ENCODE measurements at places on chromosomes 16 and 17.
A peak's percentile ranks its signal among the peaks of the same experiment; 100 is the strongest.

DNA sequence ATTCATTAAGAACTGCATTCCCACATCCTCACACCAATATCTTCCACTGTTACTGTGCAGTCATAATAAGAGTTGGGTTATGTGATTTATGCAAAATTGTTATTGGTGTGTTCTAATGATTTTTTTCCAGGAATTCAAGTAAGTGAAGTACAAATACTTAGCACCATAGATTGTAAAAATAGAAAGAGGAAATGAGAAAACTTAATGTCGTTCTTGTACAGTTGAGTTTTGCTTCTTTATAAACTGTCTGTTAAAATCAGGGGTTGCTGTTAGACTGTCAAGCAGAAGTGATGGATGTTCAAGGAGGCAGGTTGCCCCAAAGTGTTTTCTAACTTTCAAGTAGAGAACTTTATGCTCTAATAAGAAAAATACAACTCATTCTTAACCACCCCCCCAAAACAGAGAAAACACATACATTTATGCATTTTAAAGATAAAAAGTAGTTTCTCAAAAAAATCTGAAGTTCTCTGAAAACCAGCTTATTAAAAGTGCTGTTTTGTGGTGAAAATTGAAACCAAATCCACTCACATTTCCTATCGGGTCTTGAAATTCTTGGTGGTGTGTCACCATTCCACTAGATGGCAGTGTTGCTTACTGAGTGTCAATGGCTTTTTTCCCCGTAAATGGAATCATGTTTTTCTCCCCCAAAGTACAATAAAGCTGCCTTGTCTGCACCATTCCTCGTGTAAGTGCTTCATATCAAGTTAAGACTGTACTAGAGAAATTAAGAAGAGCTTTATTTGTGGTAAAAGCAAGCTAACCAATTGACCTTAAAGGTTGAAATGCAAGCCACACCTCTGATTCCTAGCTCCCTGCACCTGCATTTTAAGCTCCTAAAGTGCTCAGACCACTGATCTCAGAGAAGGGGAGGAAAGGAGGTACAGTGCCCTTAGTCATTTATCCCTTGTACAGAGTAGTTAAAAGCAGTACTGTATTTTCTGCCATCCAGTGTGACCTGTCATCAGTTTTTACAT is 4.7 kb upstream of the IGSF6 start:
- DNase-seq: peak; percentile 43

- peak; percentile 82 for DNase-seq
Measured at GRCh38 chr17:6574687-6575595, 18.6 kb upstream of the PITPNM3 start.

- no peak for DNase-seq
Measured at GRCh38 chr17:67813803-67814180, 11.5 kb upstream of the BPTF start.

GRCh38 chr16:67773099-67773498 is 33.3 kb downstream of the RANBP10 start:
- DNase-seq: no peak

DNA sequence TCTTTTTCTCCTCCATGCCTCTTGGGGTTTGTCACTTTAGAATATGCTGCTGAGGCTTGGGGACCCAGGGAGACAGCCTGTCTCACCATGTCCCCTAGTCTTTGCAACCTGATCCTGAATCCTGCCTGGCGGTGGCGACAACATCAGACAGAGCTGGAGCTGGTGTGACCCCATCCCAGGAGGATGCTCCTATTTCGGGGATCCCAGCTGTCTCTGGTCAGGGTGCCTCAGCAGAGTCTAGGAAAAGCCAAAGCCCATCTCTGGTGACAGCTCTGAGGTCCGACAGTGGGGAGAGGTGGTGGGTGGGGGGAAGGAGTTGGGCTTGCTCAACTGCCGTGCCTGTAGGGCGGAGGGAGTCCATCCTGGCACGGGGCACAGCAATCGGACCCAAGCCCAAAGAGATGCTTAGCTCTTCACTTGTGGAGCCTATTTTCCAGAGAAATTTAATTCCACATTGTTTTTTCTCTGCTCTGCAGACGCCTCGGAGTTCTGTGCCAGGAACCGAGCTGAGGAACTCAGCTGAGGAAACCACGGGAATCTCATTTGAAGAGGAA is 10.3 kb upstream of the TNS4 start:
- no peak for DNase-seq

DNA sequence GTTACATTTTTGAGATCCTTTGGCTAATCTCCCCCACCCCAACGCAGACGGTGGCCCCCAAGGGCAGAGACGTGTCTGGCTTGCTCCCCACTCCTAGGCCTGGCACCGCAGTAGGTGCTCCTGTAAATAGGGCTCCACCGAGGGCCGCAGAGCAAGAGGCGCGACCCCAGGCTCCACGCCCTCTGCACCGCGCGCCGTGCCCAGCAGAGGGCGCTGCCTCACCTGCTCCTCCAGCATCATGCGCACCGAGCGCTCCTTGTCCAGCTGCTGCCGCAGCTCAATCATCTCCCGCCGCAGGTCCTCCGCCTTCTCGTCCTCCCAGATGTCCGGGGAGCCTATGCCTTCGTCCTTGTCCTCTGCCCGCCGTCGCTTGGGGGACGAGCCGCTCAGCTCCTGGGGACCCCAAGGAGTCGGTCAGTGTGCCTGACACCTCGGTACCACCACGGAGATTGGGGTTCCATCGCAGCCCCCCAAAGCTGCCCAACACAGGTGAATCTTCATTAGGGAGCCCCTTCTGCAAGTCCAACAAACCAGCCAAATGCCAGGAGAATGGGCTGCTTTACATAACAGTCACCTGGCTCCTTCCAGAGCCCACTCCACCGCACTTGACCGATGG is 11.2 kb downstream of the TFAP4 start:
- DNase-seq: peak; percentile 57

DNA sequence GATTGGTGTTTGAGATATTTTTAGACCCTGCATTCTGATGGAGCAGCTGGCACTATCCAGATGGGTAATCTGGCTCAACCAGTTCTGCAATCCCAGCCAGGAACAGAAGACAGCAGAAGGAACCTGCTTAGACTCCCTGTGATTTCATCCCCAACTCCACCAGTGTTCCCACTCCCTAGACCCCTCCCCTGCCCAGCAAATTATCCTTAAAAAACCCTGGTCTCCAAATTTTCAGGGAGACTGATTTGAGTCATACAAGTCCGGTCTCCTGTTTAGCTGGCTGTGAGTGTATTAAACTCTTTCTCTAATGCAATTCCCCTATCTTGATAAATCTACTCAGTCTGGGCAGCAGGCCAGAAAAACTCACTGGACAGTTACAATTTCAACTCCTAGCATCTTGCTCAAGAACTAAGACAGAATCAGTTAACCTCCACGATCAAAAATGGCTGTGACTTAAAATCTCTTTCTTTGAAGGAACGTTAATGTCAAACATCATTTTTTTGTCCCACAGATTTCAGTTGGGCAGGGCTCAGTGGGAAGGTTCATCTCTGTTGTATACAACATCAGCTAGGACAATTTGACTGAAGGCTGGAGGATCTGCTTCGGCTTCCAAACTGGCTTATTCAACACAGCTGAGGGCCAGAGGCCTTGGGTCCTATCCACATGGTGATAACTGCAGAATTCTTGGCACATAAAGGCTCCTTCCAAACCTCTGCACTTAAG is 4.9 kb upstream of the RBL2 start:
- DNase-seq: no peak

GRCh38 chr17:62804025-62804424 is 4.1 kb downstream of the MARCHF10 start:
- DNase-seq: no peak

DNA sequence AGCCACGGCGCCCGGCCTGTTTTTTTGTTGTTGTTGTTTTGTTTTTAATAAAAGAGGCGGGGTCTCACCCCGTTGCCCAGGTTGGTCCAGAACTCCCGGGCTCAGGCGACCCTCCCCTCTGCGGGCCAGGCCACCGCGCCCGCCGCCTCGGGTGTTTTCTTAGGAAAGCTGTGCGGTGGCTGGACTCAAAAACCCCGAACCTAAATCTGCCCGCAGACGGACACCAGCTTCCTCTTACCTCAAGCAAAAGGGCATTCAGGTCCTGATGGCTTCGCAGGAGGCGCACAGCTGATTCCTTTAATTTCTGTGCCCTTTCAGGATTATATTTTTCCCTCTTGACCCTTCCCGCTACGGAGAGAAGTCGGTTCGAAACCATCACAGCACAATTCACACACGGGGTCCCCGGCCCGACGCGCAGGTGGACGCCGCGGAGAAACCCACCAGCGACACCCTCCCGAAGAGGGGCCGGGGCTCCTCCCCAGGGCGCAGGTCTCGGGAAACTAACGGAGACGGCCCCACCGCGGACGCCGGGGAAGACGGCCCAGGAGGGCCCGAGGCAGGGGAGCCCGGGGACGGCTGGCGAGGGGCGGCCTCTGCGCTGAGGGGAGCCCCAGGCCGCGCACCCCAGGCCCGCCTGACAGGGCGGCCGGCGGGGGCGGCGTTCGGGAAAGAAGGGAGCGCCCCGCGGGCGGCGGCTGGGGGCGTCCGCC is 653 bp downstream of the FANCA start:
- DNase-seq: peak; percentile 28

GRCh38 chr17:17467016-17467415 is 9.8 kb upstream of the MED9 start:
- DNase-seq: no peak

GRCh38 chr17:1123921-1124715 is 55.7 kb downstream of the ABR start:
- DNase-seq: no peak

DNA sequence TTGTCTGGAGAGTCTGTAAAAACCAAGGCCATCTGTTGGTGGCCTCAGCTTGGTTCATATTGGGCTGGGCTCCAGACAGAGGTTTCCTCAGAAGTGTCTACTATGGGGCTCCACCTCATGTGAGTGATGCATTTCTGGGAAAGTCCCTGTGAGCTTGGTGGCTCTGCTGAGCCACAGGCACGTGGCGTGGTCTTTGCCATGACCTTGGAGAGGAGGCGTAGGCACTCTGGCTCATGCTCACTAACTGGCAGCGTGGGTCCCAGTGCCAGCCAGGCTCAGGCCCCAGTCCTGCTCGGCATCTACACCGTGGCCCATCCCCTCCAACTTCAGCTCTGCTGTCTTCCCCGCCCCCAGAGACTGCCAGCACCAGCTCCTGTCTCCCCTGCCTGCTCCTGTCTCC is 10.7 kb upstream of the SMTNL2 start:
- peak; percentile 88 for DNase-seq

DNA sequence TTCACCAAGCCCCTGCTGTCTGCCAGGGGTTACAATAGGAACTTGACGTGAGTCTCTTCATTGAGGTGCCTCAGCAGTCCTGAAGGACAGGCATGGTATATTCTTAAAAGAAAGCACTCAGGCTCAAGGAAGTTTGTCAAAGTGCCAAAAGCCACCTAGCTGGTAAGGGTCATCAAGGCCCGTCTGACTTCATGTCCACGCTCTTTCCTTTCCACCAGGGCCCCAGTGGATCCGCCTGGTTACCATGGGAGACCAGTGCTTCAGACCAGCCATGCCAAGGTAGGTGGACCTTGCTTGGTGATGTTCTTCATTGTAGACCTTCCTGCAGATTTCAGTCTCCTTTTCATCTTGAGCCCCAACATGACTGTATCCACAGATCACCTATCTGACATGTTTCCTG is 27.6 kb upstream of the CCL1 start:
- DNase-seq: no peak

Data from activated CD8-positive, alpha-beta T cell treated with anti-CD3 and anti-CD28 coated beads for 36 hours (primary cell).